ENCODE measurements at places on chromosomes 13 and 19. TPM values are rescaled to one million over a fixed set of nuclear protein-coding genes. Genes with fewer than 3 reads are reported as not detected.

- no peaks in the 10 kb centered on the region for H3K4me1 ChIP-seq
- H3K36me3 ChIP-seq = no peaks in the 10 kb centered on the region
- H3K27me3 ChIP-seq = no peaks in the 10 kb centered on the region
- no peak overlapping the region for H3K27ac ChIP-seq
- H3K4me3 ChIP-seq = no peak overlapping the region
Measured at GRCh38 chr13:48201044-48201443, 32.0 kb upstream of the ITM2B start.

- peaks cover 19% of the 10 kb centered on the region for H3K4me1 ChIP-seq
- no peaks in the 10 kb centered on the region for H3K27me3 ChIP-seq
- no peak overlapping the region for H3K27ac ChIP-seq
- H3K36me3 ChIP-seq = no peaks in the 10 kb centered on the region
- H3K4me3 ChIP-seq = no peak overlapping the region
Measured at GRCh38 chr19:7661744-7662538, 6.9 kb upstream of the RETN start.

DNA sequence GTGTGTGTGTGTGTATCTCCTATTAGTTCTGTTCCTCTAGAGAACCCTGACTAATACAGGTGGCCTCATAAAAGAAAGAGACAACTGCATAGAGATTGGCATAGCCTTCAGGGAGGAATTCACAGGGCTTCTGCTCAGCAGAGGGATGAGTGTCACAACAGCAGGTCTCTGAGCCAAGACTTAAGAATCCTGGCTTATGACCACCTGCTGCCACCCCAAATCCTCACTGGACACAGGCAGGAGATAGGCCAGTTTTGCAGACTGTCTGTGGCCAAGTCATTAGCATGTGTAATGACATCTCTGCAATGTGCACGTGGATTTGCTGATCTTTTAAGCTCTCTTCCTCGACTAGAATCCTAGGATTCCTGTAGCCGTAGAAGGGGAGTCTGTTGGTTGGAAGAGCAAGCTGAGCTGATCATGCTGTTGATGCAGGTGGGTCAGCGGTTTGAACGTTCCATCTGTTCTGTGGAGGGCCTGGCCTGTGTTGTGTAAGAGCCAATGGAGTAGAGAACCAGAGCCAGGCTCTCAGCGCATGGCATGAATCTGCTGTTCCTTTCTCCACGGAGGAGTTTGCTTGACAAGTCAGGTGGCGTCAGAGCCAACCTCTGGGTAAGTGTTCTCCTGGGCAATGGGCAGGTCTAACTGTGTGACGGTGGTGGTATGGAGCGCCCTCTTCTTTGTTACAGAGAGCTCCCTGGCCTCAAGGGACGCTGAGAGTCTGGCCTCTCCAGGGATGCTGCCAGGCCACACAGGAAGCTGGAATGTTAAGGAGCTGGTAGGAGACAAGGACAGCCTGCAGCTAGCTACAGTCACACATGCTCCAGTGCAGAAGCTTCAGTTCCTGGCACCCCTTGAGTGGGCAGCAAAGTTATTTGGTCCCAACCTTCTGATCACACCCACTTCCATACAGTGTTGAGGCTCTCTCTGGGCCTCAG is 503.1 kb downstream of the FOXO1 start:
- no peaks in the 10 kb centered on the region for H3K36me3 ChIP-seq
- H3K4me3 ChIP-seq = no peak overlapping the region
- H3K27ac ChIP-seq = no peak overlapping the region
- H3K27me3 ChIP-seq = no peaks in the 10 kb centered on the region
- DNase-seq = no peak
- H3K4me1 ChIP-seq = no peaks in the 10 kb centered on the region

DNA sequence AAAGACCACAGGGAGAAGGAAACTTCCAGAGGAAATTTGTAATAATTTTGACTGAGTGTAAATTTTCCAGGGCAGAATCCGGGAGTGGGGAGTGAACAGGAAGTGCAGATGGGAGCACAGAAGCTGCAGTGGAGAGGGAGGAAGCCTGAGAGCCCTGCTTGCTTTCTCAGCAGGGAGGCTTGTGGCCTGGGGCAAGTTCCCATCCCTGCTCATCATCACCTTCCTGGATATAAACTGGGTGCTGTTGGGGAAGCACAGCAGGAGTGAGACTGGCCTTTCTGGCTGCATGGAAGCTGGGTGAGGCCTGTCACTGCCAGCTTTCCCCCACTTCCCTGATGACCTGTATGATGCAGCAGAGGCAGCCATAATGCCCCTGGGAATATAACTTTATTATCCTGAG is 532.9 kb downstream of the SLITRK6 start:
- H3K36me3 ChIP-seq = no peaks in the 10 kb centered on the region
- no peak for DNase-seq
- no peaks in the 10 kb centered on the region for H3K4me1 ChIP-seq
- H3K27ac ChIP-seq = no peak overlapping the region

GRCh38 chr13:50396001-50396400 is 380.8 kb downstream of the KCNRG start:
- no peaks in the 10 kb centered on the region for H3K36me3 ChIP-seq
- H3K4me1 ChIP-seq = no peaks in the 10 kb centered on the region
- H3K27me3 ChIP-seq = no peaks in the 10 kb centered on the region
- no peak overlapping the region for H3K27ac ChIP-seq
- DNase-seq = no peak

MTRF1 gene
- 15.8 TPM for total RNA-seq

DNA sequence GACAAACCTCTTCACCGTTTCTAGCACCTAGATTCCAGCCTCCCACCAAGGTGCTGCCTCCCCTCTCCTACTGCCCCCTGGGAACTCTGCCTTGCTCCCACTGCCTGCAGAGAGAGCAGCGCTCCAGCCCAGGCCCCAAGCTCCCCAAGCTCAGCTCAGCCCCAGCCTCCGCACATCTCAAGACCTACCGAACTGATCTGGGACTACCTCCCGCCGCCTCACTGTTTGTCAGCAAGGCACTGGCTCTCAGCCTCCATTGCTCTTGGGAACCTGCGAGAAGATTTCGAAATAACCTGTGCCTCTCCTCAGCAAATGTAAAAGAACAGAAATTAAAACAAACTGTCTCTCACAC is 92.4 kb upstream of the GPR183 start:
- DNase-seq = no peak
- H3K27me3 ChIP-seq = no peaks in the 10 kb centered on the region
- H3K4me3 ChIP-seq = no peak overlapping the region
- H3K4me1 ChIP-seq = no peaks in the 10 kb centered on the region
- H3K36me3 ChIP-seq = no peaks in the 10 kb centered on the region
- H3K27ac ChIP-seq = no peak overlapping the region

- no peak for DNase-seq
- no peaks in the 10 kb centered on the region for H3K36me3 ChIP-seq
- peaks cover 69% of the 10 kb centered on the region for H3K27me3 ChIP-seq
- peak overlapping the region; percentile 81 for H3K4me3 ChIP-seq
- peak overlapping the region; percentile 86 for H3K27ac ChIP-seq
Measured at GRCh38 chr13:73058432-73058735, 421 bp upstream of the KLF5 start.

DNA sequence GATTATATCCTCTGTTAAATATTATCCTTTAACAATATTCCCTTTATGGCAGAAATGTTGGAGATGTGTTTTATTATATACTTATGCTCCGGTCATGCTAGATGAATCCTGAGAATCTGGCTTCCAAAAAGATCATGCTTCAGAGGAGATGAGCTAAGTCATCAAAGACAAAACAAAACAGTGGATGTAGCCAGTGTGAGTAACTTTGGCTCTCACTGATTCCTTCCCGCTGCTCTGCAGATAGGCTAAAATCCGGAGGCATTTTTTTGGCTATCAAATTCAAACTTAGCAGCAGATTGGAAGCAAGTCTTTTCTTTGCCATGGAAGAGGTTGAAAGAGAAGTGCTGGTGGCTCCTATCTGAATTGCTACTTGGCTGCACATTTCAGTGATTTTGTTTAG is 295.9 kb downstream of the GPC6 start:
- no peak overlapping the region for H3K4me3 ChIP-seq
- H3K36me3 ChIP-seq = no peaks in the 10 kb centered on the region
- no peak for DNase-seq
- no peak overlapping the region for H3K27ac ChIP-seq
- no peaks in the 10 kb centered on the region for H3K4me1 ChIP-seq

DNA sequence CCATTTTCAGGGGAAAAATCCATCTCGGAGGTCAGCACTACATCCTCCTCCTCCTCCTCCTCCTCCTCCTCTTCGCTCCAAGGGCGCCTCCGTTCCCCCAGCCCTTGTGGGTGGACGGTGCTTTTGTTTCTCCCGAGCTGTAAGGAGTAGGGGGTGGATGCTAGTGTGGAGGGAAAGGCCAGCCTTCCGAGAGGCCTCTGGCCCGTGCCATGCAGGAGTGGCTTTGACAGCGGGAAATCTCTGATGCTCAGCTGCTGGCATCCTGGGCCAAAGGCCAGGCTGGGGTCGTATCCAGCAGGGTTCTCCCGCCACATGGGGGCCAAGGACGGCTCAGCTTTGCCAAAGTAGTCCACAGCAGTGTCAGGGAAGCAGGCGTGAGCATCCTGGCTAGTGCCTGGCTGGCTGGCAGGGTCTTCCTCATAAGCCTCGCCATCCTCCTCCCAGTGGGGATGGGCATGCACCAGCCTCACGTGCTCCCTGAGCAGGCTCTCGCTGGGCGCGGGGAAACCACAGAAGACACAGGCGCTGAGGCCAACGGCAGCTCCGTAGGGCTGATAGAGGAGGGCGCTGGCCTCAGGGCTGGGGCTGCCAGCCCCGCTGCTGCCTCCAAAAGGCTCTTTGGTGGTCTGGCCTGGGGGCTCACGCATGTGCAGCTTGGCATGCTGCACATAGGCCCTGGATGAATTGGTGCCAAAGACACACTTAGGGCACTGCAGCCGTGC is 10.5 kb downstream of the WIZ start:
- peaks cover 23% of the 10 kb centered on the region for H3K36me3 ChIP-seq
- H3K4me1 ChIP-seq = no peaks in the 10 kb centered on the region
- H3K27ac ChIP-seq = no peak overlapping the region

SNAPC2 gene
- total RNA-seq = 13.8 TPM

- no peak overlapping the region for H3K4me3 ChIP-seq
- H3K36me3 ChIP-seq = no peaks in the 10 kb centered on the region
- no peak for DNase-seq
- H3K4me1 ChIP-seq = no peaks in the 10 kb centered on the region
- H3K27ac ChIP-seq = no peak overlapping the region
Measured at GRCh38 chr13:113029487-113030258, 60.7 kb downstream of the MCF2L start.

ZNF878 gene
- total RNA-seq = not detected

GRCh38 chr13:104008075-104008474 is 941.9 kb upstream of the SLC10A2 start:
- H3K4me3 ChIP-seq = no peak overlapping the region
- no peak for DNase-seq
- no peaks in the 10 kb centered on the region for H3K27me3 ChIP-seq
- H3K36me3 ChIP-seq = no peaks in the 10 kb centered on the region
- H3K4me1 ChIP-seq = no peaks in the 10 kb centered on the region

GRCh38 chr13:99005609-99006008 is 27.7 kb upstream of the DOCK9 start:
- H3K36me3 ChIP-seq = no peaks in the 10 kb centered on the region
- DNase-seq = no peak
- no peaks in the 10 kb centered on the region for H3K27me3 ChIP-seq

LHFPL6 gene
- total RNA-seq = 45.0 TPM

- no peaks in the 10 kb centered on the region for H3K27me3 ChIP-seq
- H3K36me3 ChIP-seq = no peaks in the 10 kb centered on the region
- H3K27ac ChIP-seq = no peak overlapping the region
- no peaks in the 10 kb centered on the region for H3K4me1 ChIP-seq
- H3K4me3 ChIP-seq = no peak overlapping the region
Measured at GRCh38 chr13:78402708-78403400, 200.5 kb downstream of the POU4F1 start.

LILRB5 gene
- 38.9 TPM for total RNA-seq

EID2B gene
- total RNA-seq = 5.3 TPM

DNA sequence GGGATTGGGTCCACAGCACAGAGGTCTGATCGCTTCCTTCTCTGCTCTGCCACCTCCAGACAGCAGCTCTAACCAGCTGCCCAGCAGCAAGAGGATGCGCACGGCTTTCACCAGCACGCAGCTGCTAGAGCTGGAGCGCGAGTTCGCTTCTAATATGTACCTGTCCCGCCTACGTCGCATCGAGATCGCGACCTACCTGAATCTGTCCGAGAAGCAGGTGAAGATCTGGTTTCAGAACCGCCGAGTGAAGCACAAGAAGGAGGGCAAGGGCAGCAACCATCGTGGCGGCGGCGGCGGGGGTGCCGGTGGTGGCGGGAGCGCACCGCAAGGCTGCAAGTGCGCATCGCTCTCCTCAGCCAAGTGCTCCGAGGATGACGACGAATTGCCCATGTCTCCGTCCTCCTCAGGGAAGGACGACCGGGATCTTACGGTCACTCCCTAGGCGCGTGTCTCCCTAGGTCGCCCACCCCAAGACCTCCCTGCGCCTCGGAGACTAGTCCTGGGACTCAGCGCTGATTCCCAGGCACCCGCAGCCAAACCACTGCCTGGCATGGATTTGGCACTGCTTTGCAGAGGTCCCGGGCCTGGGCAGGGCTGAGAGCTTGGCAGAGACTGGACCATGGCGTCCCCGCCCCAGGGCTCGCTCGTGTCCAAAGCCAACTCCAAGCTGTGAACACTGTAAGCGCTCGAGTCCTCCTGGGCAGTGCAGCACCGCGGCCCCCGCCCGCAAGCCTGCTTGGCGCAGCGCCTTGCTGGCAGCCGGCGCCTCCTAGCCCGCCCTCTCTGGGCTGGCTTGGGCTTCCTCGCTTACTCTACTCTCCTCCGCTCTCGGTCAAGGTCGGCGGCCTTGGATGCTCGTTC is 1.5 kb downstream of the GSX1 start:
- no peak for DNase-seq
- H3K4me1 ChIP-seq = peaks cover 56% of the 10 kb centered on the region
- H3K27me3 ChIP-seq = peaks cover 100% of the 10 kb centered on the region
- no peak overlapping the region for H3K4me3 ChIP-seq
- no peaks in the 10 kb centered on the region for H3K36me3 ChIP-seq
- no peak overlapping the region for H3K27ac ChIP-seq

OR7D2 gene
- total RNA-seq = not detected

DNA sequence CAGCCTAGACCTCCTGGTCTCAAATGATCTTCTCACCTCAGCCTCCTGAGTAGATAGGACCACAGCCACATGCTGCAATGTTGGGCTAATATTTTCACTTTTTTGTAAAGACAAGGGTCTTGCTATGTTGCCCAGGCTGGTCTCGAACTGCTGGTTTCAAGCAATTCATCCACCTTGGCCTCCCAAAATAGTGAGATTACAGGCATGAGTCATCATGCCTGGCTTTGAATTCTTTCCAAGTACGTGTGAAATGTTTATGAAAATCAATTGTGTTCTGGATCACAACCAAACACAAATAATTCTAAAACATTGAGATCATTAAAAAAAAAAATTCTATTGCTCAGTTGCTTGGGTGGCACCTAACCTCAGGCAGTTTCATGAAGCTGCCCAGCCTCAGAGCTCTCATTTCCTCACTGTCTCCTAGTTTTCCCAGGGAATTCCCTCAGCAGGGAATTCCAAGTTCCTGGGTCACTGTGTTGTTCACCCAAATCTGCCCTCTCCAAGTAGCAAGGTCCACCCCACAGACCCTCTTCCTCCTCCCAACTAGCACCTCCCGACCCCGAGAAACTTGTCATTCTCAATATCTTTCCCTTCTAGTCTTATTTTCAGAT is 44.8 kb downstream of the ING1 start:
- H3K36me3 ChIP-seq = no peaks in the 10 kb centered on the region
- no peaks in the 10 kb centered on the region for H3K27me3 ChIP-seq
- no peak overlapping the region for H3K4me3 ChIP-seq
- H3K4me1 ChIP-seq = no peaks in the 10 kb centered on the region
- H3K27ac ChIP-seq = no peak overlapping the region

GRCh38 chr13:48562296-48563066 is 29.6 kb upstream of the RCBTB2 start:
- H3K36me3 ChIP-seq = no peaks in the 10 kb centered on the region
- DNase-seq = no peak
- H3K4me1 ChIP-seq = peaks cover 51% of the 10 kb centered on the region
- no peaks in the 10 kb centered on the region for H3K27me3 ChIP-seq

ERICH6B gene
- not detected for total RNA-seq

SPACA4 gene
- total RNA-seq = not detected
